ENCODE measurements at places on chromosomes 12 and 14.

DNA sequence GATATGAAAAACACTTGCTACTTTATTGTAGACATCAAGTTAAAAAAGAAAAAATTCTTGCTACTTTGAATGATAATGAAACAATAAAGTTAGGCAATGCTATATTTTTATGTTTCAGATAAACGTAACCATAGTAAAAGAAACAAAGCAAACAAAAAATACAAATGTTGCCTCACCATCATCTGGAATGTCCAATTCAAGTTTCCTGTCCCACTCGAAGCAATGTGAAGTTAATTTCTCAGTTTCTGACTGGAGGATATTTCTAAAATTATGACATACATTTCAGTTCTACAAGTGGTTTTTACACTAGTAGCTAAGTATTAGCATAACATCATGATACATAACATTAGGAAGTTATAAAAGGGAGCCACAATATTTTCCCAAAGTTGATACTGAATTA lies 20.9 kb downstream of the DLGAP5 start:
- no peak for DNase-seq

GRCh38 chr12:84512751-84513150 lies 399.8 kb downstream of the SLC6A15 start:
- no peak for DNase-seq

DNA sequence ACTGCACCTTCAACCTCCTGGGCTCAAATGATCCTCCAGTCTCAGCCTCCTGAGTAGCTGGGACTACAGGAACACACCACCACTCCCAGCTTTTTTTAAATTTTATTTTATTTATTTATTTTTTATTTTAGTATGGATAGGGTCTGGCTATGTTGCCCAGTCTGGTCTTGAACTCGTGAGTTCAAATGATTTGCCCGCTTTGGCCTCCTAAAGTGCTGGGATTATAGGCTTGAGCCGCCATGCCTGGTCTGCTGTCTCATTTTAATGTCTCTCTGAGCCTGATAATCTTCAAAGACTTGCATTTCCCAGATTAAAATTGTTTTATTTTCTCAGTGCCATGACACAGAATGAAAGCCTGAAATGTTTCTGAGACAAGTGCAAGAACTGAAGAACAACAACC lies 1.2 kb upstream of the INHBC start:
- no peak for DNase-seq

DNA sequence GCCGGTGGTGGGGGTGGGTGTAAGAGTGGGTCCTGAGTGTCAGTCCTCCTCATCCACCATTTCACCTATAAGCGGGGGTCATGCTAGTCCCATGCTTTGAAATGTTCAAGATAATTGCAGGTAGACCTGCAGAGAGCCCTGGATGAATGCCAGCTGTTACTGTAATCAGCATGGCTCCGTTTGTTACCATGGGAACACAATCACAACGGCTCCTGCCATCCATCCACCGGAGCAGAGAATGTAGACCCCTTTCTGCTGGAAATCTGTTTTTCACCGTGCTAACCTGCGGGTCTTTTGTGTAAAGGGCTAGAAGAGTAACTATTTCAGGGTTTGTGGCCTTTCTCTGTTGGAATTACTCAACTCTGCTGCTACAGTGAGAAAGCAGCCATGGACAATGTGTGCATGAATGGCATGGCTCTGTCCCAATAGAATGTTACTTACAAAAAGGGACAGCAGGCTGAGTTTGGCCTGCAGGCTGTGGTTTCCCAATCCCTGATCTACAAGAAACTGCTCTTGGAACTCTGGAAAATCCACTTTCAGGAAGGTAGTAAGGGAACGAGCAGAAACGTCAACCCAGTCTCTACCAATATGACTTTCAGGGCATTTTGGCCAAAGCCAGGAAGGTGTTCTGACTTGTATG lies 36.1 kb downstream of the KCTD10 start:
- no peak for DNase-seq

GRCh38 chr14:79728331-79728730 lies 483.0 kb downstream of the DIO2 start:
- DNase-seq = no peak

GRCh38 chr14:76109087-76109880 lies 42.4 kb upstream of the GPATCH2L start:
- DNase-seq = no peak

DNA sequence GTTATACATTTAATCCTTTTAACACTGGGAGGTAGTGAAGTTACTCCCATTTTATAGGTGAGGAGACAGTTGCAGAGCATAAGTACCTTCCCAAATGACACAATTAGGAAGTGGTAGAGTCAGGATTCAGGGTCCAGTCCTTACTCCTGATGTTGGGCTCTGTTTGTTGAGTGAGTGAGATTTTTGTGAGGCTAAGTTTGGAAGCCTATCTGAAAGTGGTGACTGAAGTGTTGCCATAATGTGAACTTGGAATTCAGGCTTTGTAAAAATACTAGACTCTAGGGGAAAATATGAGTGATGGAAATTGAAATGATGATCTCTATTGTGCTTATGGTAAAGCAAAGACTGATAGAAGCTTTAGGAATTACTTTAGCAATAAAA lies 2.2 kb downstream of the NUDT4 start:
- DNase-seq = no peak

- no peak for DNase-seq
These were observed 1968.7 kb upstream of the FLRT2 start for GRCh38 chr14:83561261-83561660.

DNA sequence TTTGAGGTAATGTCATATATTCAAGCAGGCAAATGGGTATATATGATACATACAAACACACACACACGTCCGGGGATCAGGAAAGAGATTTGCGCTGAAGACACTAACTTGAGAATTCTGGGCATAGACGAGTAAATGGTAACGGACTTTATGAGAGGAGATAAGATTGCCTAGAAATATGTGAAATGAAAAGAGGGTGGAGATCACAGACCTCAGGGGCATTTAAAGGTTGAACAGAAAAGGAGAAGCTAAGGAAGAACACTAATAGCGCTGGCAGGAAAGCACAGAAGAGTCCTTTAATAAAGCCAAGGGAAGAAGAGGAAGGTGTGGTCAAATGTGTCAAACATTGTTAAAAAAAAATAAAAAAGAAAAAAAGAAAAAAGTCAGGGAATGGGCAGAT lies 13.1 kb downstream of the CRY1 start:
- no peak for DNase-seq

- no peak for DNase-seq
These were observed 3.9 kb downstream of the RNASE11 start for GRCh38 chr14:20583908-20584307.

GRCh38 chr14:51079085-51079484 lies 15.8 kb downstream of the TRIM9 start:
- no peak for DNase-seq

GRCh38 chr14:72822946-72823611 lies 70.8 kb downstream of the DPF3 start:
- no peak for DNase-seq

GRCh38 chr12:94103986-94104385 lies 44.4 kb upstream of the PLXNC1 start:
- no peak for DNase-seq

GRCh38 chr14:57761800-57762199 lies 104.1 kb downstream of the SLC35F4 start:
- DNase-seq = no peak

DNA sequence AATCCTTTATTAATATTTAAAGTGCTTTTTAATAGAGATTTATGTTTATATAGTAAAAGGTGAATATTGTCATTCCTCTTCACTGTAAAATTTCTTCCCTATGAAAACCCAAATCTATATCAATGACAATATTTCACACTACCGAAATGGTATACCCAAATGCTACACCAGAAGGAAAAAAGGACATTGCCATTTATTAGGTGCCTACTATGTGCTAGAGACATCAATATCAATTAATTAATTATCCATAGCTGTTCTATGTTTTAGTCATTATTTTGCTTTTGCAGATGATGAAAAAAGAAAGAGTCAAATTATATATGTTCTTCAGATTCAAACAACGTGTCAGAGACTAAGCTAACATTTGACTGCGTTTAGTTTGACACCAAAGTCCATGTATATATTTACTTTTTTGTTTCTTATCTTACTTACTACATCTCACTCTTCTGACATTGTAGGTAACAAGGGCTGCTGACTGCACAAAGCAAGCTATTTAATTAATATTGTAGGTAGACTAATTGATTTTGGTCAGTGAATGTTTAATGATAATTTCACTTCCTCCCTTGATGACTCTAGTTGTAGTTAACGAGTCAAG lies 614.0 kb upstream of the FOXG1 start:
- no peak for DNase-seq

DNA sequence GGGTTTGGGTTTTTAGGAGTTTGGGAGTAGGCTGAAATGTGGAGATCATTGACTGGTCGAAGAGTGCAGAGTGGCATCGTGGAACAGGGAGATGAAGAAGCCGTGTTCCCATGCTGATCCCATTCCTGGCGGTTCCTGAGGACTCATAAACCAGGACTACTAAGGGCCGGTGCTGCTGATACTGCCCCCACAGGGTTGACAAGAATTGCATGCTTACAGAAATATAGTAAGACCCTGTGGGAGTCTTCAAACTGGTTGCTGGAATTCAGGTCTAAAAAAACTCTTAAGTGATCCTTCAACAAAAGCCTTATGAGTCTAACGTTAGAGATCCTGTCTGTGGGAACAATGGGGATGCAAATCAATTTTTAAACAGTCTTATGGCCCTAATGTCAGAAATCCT lies 64.0 kb upstream of the ARHGAP5 start:
- no peak for DNase-seq

GRCh38 chr14:31568671-31569070 lies 7.5 kb downstream of the NUBPL start:
- DNase-seq = no peak

DNA sequence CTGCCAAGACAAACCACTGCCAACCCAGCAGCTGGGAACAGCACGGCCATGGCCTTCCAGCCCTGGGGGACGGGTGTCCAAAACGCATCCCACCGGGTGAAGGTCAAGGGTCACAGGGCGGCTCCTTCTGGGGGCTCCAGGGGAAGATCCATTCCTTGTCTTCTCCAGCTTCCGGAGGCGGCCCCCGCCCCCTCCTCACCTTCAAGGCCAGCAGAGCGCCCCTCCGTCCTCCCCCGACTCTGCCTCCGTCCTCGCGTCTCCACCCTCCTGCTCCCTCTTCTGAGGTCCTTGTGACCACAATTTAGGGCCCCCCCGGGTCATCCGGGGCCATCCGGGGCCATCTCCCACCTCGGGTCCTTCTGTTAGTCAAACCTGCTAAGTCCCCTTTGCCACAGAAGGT lies 3.9 kb upstream of the NUDT14 start:
- DNase-seq = no peak

DNA sequence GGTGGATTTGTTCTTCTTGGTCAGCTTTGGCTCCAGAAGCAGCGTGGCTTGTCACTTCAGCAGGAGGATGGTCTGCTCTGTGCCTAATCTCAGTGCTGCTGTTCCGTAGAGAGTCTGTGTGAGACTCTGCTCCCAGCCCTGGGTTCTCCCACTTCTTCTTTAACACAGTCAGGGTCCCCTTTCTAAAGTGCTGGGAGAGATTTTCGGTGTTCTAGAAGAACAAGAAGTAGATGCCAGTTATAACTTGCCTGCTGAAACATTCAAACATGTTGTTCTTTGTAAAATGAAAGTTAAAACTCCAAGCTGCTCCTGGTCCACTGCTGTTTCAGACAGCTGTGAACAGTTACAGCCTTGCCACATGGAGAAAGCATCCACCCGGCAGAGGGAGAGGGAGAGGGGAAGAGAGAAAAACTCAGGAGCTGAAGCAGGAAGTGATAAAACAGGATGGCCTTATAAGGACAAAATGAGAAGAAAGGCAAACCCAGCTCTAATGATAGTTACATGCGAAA lies 55.2 kb upstream of the CERS5 start:
- peak; percentile 87 for DNase-seq

DNA sequence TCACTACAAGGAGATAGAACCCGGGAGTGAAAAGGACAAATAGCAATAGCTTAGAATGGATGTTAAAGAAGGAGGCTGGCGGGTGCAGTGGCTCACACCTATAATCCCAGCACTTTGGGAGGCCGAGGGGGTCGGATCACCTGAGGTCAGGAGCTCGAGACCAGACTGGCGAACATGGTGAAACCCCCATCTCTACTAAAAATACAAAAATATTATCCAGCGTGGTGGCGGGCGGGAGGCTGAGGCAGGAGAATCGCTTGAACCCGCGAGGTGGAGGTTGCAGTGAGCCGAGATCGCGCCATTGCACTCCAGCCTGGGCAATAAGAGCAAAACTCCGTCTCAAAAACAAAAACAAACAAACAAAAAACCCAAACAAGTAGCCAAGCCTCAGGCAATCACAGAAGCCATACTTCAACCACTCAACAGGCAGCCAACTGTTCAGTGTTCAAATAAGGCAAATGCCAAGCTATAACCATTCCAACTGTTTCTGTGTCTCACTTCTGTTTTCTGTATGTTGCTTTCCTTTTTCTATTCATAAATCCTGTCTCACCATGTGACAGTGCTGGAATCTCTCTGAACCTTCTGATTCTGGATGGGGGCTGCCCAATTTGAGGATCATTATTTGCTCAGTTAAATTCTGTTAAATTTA lies 3.9 kb upstream of the SPTLC2 start:
- DNase-seq = no peak

- no peak for DNase-seq
These were observed 117.6 kb downstream of the SCARB1 start for GRCh38 chr12:124745891-124746570.

GRCh38 chr14:96783915-96784224 lies 13.3 kb upstream of the VRK1 start:
- no peak for DNase-seq

- DNase-seq = no peak
These were observed 179.7 kb downstream of the KIF26A start for GRCh38 chr14:104317975-104318557.

DNA sequence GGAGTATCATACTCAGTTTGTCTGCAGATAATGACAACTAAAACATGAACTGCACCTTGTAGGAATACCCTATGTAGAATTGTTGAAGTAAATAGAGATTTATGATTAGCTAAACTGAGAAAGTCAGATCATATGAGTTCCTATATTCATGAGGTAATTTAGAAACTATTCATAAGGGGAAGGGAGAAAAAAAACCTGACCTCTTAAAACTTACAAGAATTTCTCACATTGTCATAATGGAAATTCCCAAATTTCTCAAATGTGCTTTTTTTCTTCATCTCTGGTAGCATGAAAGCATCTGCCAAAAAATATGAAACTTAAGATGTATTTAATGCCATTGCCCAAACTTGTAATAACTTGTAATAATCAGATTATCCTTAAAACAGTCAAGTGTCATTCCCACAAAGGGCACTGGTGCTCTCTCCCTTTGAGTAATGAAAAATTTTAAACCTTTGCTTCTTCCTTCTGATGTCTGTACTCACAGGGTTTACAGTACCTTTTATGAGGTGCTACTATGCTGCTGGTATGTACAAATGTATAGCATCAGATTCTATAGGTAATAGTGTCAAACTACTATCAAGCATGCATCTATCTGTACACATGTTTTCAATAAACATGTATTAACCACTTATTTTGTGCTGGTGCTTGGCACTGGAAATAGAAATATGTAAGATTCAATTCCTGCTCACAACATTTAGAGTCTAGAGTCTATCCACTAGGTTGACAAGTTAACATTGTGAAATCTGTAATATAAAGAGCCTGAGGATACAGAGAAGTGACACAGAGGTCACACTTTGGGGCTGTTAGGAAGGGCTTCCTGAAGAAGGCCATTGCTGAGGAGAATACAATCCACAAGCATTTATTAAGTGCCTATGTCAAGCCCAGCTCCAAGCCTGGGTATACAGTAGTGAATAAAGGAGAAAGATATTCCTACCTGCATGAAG lies 17.4 kb upstream of the DRAM1 start:
- DNase-seq = no peak

GRCh38 chr12:131990066-131990979 lies 40.6 kb downstream of the EP400 start:
- no peak for DNase-seq
